ENCODE measurements at places on chromosomes 7 and 10.

DNA sequence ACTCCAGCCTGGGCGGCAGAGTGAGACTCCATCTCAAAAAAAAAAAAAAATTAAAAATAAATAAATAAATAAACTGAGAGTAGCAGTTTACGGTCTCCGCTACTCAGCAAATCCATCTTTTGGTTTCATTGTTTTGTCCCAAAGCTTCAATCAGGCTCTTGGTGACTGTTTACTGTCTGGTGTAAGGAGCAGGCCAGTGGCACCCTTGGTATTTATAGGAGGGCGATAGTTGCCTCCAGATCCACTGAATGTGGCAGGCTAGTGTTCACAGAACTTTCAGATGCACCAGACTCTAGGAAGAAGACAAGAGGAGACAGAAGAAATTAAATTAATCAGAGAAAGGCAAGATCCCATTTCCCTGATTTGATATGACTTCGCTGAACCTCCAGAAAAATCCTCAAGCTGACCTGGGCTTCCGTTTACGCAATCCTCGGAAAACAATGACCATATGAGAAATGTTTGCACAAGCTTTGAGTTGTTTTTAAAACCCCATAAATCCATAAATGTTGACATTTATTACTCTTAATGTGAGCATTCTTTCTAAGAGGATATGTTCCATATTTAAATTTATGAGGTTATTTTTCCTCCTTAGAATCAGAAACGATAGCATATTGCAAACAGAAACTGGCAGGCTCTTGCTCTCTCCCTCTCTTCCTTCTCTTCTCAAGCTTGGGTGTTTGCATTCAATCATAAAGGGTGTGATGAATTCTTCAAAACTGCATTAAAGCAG, 7.1 kb upstream of the MUC3A start:
- no peak for DNase-seq

- DNase-seq = no peak
Measured at GRCh38 chr10:88097092-88097516, 233.7 kb downstream of the PTEN start.

DNA sequence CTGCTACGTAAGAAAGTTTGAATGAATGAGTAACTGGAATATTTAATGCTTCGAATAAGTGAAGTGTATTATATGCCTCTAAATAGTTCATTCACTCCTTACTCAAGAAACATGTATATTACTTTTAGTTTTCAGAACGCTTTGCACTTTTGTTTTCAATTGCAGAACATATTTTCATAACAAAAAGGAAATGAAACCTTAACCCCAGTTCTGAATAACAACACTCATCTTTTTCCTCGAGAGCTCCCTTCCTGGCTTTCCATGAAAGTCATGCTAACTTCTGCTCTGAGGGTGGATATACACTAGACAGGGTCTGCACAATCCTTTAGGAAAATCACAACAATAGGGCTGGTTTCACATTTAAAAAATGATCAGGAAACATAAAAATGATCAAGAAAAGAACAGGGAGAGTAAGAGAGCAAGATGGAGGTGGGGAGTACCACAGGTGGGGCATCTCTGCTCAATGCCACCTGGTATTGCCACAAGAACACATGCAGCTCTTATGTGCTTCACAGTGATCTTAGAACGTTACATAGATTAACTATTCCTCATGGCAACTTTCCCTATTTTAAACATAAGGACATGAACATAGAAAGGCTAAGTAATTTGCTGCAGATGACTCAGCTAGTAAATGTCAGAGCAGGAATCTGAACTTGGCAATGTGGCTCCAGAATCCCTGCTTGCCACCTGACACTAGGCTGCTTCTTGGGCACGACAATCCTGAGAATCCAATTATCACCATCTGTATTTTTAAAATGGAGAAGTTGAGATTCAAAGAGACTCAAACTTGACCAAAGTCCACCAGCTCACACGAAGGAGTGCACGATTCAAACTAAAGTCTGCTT, 219.5 kb upstream of the AOAH start:
- DNase-seq = no peak

- no peak for DNase-seq
Measured at GRCh38 chr10:116848944-116849247, 403 bp upstream of the ENO4 start.

DNA sequence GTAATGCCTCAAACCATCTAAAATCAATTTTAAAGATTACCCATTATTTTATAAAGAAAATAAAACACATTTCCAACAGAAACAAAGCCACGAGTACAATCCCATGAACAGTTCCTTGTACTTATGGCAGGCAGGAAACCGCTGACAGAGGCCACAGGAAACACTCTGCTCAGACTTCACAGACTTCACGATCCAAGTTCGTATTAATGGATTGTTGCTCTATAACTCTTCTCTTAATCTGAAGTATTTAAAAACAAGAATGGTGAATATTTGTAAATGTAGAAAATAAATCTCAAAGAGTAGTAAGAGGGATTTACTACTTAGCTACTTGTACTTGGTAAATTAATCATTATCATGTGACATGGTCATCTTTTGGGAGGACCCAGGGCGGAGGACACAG, 78.3 kb downstream of the SNX10 start:
- DNase-seq = no peak

GRCh38 chr10:75607576-75607975, 176.2 kb downstream of the LRMDA start:
- DNase-seq = no peak

- no peak for DNase-seq
Measured at GRCh38 chr7:13933536-13933935, 55.9 kb downstream of the ETV1 start.

DNA sequence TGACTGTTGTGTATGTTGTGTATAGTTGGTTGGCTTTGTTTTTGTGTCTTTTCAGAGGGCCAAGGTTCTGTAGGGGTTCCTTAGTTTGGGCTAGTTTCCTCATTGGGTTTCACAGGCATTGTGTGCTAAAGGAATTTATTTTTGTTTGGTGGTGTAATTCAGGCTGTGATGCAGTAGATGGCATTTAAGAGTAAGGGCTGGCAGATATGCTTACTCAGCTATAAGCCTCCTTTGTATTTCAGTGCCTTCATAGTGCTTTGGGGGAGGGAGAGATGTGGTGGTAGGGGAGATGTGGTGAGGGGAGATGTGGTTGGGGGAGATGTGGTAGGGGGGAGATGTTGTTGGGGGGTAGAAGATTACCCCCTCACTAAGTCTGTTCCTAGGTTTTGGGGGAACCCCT, 91.7 kb downstream of the SLC25A40 start:
- DNase-seq = no peak

- no peak for DNase-seq
Measured at GRCh38 chr7:5396999-5397663, 26.5 kb downstream of the TNRC18 start.

DNA sequence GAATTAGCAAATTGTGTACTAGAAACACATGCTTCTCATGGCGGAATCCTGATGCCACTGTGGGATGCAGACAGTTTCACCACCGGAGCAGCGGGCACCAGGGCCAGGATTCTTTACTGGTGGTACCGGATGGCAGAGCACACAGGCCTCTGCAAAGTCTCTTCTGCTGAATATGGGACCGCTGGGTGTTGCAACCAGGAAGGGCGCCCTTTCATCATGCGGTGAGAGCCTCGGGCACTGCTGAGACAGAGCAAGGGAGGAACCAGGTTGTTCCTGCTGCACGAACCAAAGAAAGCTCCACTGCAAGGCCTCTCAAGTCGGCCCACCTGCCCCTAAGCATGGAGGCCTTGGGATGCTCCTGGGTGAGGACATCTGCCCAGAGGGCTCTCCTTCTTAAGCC, 57.0 kb upstream of the NMT2 start:
- no peak for DNase-seq

- no peak for DNase-seq
Measured at GRCh38 chr7:118330388-118330787, 105.9 kb downstream of the ANKRD7 start.
